ENCODE measurements at places on chromosomes 16 and 17.

DNA sequence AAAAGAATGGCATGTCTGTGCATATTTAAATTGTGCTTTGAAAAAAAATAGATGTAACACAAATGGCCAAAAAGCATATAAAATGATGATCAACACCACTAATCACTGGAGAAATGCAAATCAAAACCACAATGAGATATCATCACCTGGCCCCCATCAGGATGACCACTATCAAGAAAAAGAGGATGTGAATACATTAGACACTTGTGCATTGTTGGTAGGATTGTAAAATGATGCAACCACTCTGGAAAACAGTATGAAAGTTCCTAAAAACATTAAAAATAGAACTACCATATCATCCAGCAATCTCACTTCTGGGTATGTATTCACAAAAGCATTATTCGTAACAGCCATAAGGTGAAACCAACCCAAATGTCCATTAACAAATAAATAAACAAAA, 91.5 kb downstream of the SPAG9 start:
- DNase-seq = no peak

- peak; percentile 69 for DNase-seq
Measured at GRCh38 chr17:57130708-57131461, 45.8 kb downstream of the AKAP1 start.

GRCh38 chr17:60641126-60641525, 36.5 kb upstream of the BCAS3 start:
- no peak for DNase-seq

GRCh38 chr17:19414396-19415280, 3.6 kb downstream of the RNF112 start:
- DNase-seq = no peak

- DNase-seq = no peak
Measured at GRCh38 chr16:50373780-50374179, 5.0 kb upstream of the BRD7 start.

DNA sequence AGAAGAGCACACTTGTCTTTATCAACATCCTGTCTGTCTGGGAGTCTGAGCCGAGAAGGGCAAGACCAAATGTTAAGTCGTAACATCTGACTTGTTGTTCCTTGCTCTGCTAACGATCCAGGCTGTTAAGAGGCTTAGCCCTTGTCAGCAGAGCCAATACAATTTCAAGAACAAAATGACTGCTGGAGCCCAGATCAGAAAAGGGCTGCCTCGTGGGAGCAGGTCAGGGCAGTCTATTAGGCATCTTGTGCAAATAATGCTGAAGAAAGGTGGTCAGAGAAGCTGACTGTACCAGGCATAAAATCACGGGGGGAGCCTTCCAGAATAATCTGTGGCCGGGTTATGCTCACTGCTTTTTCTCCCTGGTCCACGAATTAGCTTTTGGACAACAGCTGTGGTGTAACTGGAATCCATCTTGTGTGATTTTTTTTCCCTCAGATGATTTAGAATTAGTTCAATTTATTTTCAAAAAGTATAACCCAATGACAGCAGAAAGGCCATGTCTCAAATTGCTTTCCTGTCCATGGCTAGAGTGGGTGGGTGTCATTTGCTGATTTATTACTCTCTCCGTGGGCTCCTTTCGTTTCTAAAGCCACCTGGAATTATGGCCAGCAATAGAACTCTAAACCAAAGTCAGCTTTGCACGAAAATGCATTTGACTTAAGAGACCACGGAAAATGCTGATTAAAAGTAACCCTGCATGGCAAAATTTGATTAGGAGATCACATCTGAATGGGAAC, 221.1 kb upstream of the HSBP1 start:
- DNase-seq = no peak

DNA sequence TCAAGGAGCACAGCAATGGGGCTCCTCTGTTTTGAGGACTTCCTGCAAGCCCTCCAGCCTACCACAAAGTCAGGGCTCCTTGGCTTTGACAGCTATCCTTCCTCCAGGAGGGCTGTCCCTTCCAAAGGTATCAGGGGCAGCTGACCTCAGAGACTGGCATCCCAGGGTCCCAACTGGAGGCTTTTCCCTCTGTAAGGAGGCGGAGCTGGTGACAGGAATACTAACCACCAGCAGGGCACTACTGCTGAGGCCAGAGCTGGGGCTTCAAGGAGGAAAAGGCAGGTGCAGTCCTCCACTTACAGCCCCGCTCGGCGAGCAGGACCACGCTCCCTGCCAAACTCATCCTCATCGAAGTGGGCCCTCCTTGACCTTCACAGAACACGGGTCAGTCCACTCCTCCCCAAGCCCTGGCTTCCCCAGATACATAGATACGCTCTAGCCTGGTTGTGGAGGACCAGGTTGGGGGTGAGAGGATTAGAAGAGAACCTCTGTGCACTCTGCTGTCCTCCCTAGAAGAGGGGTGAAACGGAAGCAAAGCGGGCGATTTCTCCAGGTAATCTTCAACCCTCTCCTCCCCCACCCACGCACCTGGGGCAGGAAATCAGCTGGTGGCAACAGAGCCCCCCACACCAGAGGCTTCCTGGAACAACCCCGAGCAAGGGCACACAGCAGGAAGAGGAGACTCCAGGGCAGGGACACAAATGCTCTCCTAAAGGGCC, 20.5 kb downstream of the ST3GAL2 start:
- DNase-seq = no peak

- peak; percentile 52 for DNase-seq
Measured at GRCh38 chr17:63476854-63477479, at the start of gene ACE. TSS of gene ACE (plus strand) at chr17:63477061. CDS start at chr17:63477095, 34 bp downstream.

GRCh38 chr17:59465949-59466307, 99.5 kb upstream of the DHX40 start:
- DNase-seq = no peak

- DNase-seq = no peak
Measured at GRCh38 chr16:56320811-56321558, 104.4 kb downstream of the AMFR start.

DNA sequence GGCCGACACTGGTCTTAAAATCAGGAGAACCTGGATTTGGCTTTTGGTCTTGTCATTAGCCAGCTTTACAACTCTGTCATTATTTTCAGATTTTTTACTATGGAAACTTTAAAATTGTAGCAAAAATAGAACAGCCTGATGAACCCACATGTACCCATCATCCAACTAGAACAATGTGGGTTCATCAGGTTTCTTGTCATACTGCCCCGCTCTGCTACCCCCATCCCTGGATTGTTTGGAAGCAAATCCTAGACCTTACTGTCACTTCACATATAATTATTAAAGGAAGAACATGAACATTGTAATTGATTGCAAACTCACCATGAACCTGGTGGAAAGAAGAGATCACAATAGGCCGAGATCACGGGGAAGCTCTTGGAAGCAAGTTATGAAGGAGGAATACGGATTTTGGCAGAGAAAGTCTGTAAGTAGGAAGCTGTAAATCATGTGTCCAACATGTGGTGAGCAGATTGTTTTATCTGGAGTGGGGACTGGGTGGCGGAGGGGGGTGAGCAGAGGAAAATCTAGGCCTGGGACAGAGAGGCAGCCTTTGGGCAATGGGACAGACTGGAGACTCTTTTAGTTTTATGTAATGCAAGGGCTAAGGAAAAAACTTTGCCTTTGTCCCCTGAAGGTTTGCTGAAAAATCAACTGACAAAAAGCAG, 67.0 kb downstream of the PITPNC1 start:
- no peak for DNase-seq

- no peak for DNase-seq
Measured at GRCh38 chr17:17944743-17945142, 27.5 kb downstream of the TOM1L2 start.
